ENCODE measurements at places on chromosomes 13 and 19. TPM values are rescaled to one million over a fixed set of nuclear protein-coding genes. Genes with fewer than 3 reads are reported as not detected.
A peak's percentile ranks its signal among the peaks of the same experiment; 100 is the strongest.

- H3K36me3 ChIP-seq, result no peaks in the 10 kb centered on the region
- no peaks in the 10 kb centered on the region for H3K27me3 ChIP-seq
- no peak for DNase-seq
- no peaks in the 10 kb centered on the region for H3K4me1 ChIP-seq
- H3K27ac ChIP-seq, result no peak overlapping the region
Observed at GRCh38 chr19:4957981-4958380, 10.9 kb upstream of the KDM4B start.

DNA sequence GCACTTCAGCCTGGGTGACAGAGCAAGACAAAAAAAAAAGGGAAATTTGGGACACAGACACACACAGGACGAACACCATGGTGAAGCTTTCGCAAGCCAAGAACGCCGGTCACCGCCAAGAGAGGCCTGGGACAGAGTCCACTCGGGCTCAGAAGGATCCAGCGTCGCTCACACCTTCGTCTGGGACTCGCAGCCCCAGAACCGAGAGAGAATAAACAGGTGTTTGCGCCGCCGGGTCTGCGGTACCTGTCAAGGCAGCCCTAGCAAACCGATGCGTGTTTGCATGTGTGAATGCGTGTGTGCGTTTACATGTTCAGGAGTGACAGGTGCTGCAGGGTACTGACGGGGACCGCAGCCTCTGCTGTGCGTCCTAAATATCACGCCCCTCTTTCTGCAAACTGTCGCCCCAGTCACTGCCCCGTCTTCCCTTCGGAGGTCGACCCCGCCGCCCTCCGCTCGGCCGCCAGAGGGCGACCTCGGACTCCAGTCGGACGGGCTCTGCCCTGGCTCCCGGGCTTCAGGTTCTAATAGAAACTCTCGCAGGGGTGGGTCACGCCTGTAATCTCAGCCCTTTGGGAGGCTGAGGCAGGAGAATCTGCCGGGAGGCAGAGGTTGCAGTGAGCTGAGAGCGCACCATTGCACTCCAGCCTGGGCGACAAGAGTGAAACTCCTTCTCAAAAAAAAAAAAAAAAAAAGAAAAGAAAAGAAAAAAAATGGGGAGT lies 11.8 kb upstream of the CSNK1G2 start:
- H3K27me3 ChIP-seq, result peaks cover 5% of the 10 kb centered on the region
- no peaks in the 10 kb centered on the region for H3K36me3 ChIP-seq
- peak; percentile 89 for DNase-seq
- no peak overlapping the region for H3K27ac ChIP-seq
- H3K4me3 ChIP-seq, result peak overlapping the region; percentile 49

GRCh38 chr13:39913339-39913738 lies 257.9 kb downstream of the COG6 start:
- no peak overlapping the region for H3K4me3 ChIP-seq
- no peak overlapping the region for H3K27ac ChIP-seq
- no peak for DNase-seq
- no peaks in the 10 kb centered on the region for H3K4me1 ChIP-seq
- no peaks in the 10 kb centered on the region for H3K36me3 ChIP-seq

DNA sequence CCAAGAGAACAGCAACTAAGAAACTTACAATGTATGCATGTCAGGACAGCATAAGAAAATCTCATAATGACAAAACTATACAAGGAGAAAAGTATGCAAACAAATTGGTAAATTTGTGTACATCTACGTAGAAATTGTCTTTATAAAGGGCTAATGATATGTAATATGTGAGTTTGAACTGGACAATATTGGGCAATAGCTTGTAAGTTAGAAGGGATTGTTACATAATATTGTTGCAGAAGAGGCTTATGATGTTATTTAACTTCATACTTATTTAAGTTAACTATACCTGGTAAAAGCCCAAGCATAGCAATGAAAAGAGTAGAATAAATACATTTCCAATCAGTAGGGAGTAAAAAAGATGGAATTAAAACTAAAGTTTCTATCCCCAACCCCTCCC lies 134.0 kb downstream of the MAB21L1 start:
- H3K4me1 ChIP-seq, result peaks cover 12% of the 10 kb centered on the region
- DNase-seq, result no peak
- H3K27ac ChIP-seq, result no peak overlapping the region
- H3K36me3 ChIP-seq, result no peaks in the 10 kb centered on the region

DNA sequence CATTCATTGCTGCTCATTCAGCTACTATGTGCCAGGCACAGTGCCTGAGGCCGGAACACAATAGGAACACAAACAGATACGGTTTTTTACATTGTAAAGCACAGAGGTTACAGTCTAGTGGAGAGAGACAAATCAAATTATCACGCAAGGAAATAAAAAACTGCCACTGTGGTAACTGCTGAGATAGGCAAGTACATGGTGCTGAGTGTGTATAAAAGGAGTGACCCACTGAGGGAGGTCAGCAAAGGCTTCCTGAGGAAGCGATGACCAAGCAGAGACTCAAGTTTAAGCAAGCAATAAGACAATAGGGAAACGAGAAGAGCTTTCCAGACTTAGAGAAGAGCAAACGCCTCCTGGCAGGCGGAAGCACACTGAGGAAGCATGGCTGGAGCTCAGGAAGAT lies 56.4 kb downstream of the NUFIP1 start:
- H3K4me1 ChIP-seq, result no peaks in the 10 kb centered on the region
- H3K36me3 ChIP-seq, result no peaks in the 10 kb centered on the region
- no peak overlapping the region for H3K27ac ChIP-seq
- H3K4me3 ChIP-seq, result no peak overlapping the region

The GFY gene
- total RNA-seq, result not detected

GRCh38 chr13:110319774-110320509 lies 12.9 kb downstream of the COL4A2 start:
- no peaks in the 10 kb centered on the region for H3K36me3 ChIP-seq
- DNase-seq, result no peak
- peaks cover 10% of the 10 kb centered on the region for H3K4me1 ChIP-seq
- H3K4me3 ChIP-seq, result no peak overlapping the region
- H3K27me3 ChIP-seq, result no peaks in the 10 kb centered on the region

- peaks cover 69% of the 10 kb centered on the region for H3K36me3 ChIP-seq
- H3K27me3 ChIP-seq, result no peaks in the 10 kb centered on the region
- DNase-seq, result no peak
- no peaks in the 10 kb centered on the region for H3K4me1 ChIP-seq
Observed at GRCh38 chr19:52114691-52115090, 19.1 kb upstream of the ZNF841 start.

- no peaks in the 10 kb centered on the region for H3K27me3 ChIP-seq
- H3K4me1 ChIP-seq, result peaks cover 5% of the 10 kb centered on the region
- H3K27ac ChIP-seq, result no peak overlapping the region
- H3K36me3 ChIP-seq, result peaks cover 4% of the 10 kb centered on the region
- no peak overlapping the region for H3K4me3 ChIP-seq
- DNase-seq, result no peak
Observed at GRCh38 chr13:100564444-100565223, 24.0 kb downstream of the GGACT start.

The ZNF468 gene
- 34.9 TPM for total RNA-seq

DNA sequence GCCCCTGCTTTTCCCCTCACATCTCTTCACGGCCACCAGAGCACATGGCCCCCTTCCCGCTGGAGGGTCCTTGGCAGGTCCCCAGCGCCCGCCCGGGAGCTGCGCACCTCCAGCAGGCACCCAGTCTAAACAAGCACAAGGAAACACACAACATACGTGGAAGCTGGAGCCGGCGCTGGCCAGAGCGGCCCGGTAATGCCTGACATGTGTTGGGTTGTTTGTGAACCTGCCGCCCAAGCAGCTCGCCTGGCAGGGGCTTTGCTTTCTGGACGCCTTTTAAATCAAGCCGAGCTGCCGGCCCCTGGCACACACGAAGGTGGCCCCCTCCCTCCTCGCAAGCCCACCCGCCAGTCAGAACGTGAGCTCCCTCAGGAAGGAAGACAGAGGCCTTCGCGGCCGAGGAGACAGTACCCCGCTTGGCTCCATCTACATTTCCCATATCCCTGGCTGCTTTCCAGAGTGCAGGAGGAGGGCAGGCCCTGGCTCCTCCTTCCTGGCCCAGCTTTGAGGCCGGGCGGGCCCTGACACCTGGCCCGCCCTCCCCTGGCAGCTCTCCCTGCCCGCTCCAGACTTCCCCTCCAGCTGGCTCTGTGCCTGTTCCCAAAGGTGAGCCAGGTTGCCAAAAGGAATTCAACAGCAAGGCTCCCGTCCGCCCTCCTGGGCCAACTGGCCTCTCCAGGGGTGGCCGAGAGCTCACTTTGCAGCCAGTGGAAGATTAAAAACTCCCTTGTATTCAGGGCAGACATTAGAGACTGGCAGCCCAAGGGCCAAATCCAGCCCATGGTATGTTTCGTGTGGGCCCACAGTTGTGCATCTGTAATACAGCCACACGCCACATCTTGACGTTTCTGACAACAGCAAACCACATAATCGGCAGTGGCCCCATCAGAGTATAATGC lies 28.7 kb downstream of the COMP start:
- no peak overlapping the region for H3K27ac ChIP-seq
- DNase-seq, result peak; percentile 65
- H3K4me1 ChIP-seq, result no peaks in the 10 kb centered on the region
- no peak overlapping the region for H3K4me3 ChIP-seq

The CYP4F8 gene
- total RNA-seq, result not detected

The ZNF135 gene
- 9.8 TPM for total RNA-seq

GRCh38 chr13:51576754-51577153 lies 7.5 kb upstream of the WDFY2 start:
- H3K36me3 ChIP-seq, result no peaks in the 10 kb centered on the region
- no peak overlapping the region for H3K27ac ChIP-seq
- no peak overlapping the region for H3K4me3 ChIP-seq
- no peak for DNase-seq

The TSHZ3 gene
- 8.7 TPM for total RNA-seq

The LILRB2 gene
- not detected for total RNA-seq

The MICU2 gene
- 122 TPM for total RNA-seq

The ADAMTSL5 gene
- total RNA-seq, result 0.10 TPM

- H3K4me1 ChIP-seq, result no peaks in the 10 kb centered on the region
- H3K27ac ChIP-seq, result no peak overlapping the region
- DNase-seq, result peak; percentile 72
- H3K36me3 ChIP-seq, result no peaks in the 10 kb centered on the region
- H3K4me3 ChIP-seq, result no peak overlapping the region
- no peaks in the 10 kb centered on the region for H3K27me3 ChIP-seq
Observed at GRCh38 chr13:65638572-65639168, 1591.5 kb downstream of the PCDH9 start.

GRCh38 chr13:97226788-97227627 lies 4.9 kb downstream of the MBNL2 start:
- no peak overlapping the region for H3K27ac ChIP-seq
- peaks cover 95% of the 10 kb centered on the region for H3K27me3 ChIP-seq
- H3K36me3 ChIP-seq, result no peaks in the 10 kb centered on the region
- H3K4me3 ChIP-seq, result no peak overlapping the region
- peaks cover 23% of the 10 kb centered on the region for H3K4me1 ChIP-seq

Measured in GM23338 (cell line).